ENCODE measurements at places on chromosomes 5 and 9.

- no peak for DNase-seq
Observed at GRCh38 chr5:10854506-10855277, 93.7 kb upstream of the DAP start.

DNA sequence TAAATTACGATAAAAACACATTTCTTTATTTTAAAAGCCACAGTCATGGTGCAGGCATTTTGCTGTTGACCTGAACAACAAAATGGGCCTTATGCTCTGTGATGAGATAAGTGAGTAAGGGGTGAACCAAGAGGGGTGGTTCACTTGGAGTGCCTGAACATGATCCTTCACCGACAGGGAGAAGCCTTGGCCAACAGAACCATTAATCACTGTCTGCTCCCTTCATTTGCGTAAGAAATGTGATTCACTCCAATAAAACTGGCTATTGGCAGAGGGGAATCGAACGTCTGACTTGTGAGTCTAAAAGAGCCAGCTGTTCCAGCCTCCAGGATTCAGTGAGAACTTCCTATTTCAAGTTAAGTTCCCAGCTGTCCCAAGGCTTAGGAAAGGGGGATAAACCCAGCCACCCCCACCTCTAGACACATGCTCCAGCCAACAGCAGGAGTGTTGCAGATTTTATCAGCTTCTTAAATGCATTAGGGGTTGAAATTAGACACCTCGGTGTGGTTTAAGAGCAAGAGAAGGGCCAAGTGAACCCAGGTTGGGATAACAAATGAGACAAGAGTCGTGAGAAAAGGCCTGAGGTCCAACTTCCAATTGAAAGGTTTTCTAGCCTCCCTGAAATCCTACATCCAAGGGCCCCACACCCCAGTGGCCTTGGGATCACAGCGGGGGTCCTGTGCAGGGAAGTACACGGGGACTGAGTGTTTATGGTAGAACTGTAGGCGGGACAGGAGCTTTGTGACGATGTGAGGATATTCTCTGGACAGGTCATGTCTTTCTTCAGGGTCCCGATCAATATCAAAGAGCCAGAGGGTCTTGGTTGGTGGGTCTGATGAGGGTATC, 131.4 kb upstream of the LHFPL2 start:
- no peak for DNase-seq

- DNase-seq, result no peak
Observed at GRCh38 chr5:174453690-174454089, 270.7 kb upstream of the MSX2 start.

DNA sequence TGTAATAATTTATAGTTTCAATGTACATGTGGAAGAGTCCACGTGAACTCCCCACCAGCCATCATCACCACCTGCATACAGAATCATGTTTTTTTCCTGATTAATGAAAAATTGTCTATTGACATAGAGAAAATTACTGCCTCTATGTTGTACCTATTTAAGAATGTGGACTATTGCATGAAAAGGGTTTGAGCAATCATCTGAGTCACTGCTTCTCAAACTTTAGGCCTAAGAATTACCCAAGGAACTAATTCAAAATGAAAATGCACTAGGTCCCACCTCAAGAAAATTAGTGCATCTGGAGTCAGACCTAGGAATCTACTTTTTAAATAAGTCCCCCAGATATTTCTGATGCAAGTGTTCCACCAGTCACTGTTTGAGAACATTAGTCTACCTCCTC, 709.3 kb downstream of the MAT2B start:
- no peak for DNase-seq
